Fibroblast of skin of left biceps (primary cell): ENCODE measurements at places on chromosomes 12 and 14.

GRCh38 chr14:60051721-60052221 lies 40.0 kb upstream of the PCNX4 start:
- peak; percentile 39 for DNase-seq

- DNase-seq, result no peak
Observed at GRCh38 chr12:67354966-67355365, 85.8 kb downstream of the CAND1 start.

DNA sequence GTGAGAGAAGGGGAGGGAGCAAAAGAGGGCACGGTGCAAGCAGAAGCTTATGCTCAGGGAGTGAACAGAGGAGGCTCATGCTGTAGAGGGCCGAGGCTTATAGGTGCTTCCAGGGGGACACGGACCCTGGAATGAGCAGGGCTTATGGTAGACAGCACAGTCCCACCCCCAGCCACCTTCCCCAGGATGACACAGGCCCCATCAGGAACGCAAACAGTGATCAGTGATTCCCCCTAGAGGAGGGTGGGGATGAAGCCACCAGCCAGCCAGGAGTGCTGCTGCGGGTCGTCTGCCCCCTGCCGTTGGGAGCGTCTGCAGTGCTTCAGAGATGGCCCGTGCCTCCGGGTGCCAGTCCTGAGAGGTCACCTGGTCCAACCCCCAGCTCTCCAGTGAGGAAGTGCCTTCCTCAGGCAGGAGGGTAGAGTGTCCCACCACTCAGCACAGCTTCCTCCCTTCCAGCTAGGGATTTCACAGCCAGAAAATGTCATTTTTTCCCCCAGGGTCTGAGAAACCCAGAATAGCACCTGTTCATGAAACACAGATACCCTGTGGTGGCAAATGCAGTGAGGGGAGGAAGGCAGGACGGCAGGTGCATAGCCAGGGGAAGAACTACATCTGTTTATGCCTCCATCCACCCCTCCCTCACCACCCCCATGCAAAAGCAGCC lies 60.7 kb downstream of the SLC6A12 start:
- DNase-seq, result no peak

DNA sequence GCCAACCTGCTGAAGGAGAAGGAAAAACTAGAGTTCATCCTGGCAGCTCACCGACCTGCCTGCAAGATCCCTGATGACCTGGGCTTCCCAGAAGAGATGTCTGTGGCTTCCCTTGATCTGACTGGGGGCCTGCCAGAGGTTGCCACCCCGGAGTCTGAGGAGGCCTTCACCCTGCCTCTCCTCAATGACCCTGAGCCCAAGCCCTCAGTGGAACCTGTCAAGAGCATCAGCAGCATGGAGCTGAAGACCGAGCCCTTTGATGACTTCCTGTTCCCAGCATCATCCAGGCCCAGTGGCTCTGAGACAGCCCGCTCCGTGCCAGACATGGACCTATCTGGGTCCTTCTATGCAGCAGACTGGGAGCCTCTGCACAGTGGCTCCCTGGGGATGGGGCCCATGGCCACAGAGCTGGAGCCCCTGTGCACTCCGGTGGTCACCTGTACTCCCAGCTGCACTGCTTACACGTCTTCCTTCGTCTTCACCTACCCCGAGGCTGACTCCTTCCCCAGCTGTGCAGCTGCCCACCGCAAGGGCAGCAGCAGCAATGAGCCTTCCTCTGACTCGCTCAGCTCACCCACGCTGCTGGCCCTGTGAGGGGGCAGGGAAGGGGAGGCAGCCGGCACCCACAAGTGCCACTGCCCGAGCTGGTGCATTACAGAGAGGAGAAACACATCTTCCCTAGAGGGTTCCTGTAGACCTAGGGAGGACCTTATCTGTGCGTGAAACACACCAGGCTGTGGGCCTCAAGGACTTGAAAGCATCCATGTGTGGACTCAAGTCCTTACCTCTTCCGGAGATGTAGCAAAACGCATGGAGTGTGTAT lies 2.4 kb downstream of the FOS start:
- DNase-seq, result no peak

DNA sequence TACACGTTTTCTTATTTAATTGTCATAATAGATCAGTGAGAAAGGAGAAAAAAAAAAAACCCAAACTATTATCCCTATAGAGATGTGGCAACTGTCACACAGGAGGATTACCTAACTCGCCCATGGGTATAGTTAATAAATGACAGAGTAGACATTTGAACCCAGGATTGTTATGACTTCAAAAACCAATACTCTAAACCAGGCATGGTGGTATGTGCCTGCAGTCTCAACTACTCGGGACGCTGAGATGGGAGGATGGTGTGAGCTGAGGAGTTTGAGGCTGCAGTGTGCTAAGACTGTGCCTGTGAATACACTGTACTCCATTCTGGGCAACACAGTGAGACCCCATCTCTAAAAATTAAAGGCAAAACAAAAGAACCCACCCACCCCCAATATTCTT lies 114.5 kb downstream of the DENND5B start:
- no peak for DNase-seq
